Esophagus mucosa (tissue), 1 donor: ENCODE measurements at places on chromosomes 1 and 21. TPM values are rescaled to one million over a fixed set of nuclear protein-coding genes. Genes with fewer than 3 reads are reported as not detected.

Gene B4GALT3
- total RNA-seq: 17.7 TPM

Gene GBP5
- 1.2 TPM for total RNA-seq

Gene LENEP
- not detected for total RNA-seq

Gene ZSWIM5
- 0.56 TPM for total RNA-seq

Gene ICOSLG
- 2.6 TPM for total RNA-seq

Gene BMP8B
- 0.60 TPM for total RNA-seq

Gene TRIM67
- not detected for total RNA-seq

Gene OR10Z1
- total RNA-seq: not detected

Gene TRAF3IP3
- 0.80 TPM for total RNA-seq

Gene FAM177B
- 0.64 TPM for total RNA-seq

Gene ANGPTL3
- not detected for total RNA-seq

Gene B3GALT5
- total RNA-seq: 1.2 TPM

Gene FCAMR
- 0.08 TPM for total RNA-seq

GRCh38 chr1:178052650-178053461, 41.0 kb upstream of the RASAL2 start:
- peak; percentile 21 for ATAC-seq

GRCh38 chr1:111878649-111879048, 110.8 kb downstream of the KCND3 start:
- no peak for ATAC-seq

DNA sequence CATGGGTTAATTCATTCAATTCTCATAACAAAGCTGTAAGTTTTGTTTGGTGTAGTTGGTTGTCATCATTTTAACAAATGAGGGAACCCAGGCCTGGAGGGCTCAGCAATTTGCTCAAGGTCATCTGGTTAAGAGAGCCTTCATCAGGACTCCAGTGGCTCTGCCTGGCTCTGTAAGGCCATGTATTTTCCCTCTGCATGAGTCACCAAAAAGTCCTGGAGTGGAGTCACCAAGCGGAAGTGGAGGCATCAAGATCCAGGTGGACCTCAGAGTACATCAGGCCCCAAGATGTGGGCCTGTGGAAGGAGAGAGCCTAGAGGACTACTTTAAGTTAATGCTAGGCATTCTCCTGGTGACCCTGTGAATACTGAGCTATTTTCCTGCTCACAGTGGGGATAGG, 30.0 kb upstream of the RBM15 start:
- no peak for ATAC-seq

GRCh38 chr1:212460376-212460775, 27.7 kb downstream of the NENF start:
- no peak for ATAC-seq

DNA sequence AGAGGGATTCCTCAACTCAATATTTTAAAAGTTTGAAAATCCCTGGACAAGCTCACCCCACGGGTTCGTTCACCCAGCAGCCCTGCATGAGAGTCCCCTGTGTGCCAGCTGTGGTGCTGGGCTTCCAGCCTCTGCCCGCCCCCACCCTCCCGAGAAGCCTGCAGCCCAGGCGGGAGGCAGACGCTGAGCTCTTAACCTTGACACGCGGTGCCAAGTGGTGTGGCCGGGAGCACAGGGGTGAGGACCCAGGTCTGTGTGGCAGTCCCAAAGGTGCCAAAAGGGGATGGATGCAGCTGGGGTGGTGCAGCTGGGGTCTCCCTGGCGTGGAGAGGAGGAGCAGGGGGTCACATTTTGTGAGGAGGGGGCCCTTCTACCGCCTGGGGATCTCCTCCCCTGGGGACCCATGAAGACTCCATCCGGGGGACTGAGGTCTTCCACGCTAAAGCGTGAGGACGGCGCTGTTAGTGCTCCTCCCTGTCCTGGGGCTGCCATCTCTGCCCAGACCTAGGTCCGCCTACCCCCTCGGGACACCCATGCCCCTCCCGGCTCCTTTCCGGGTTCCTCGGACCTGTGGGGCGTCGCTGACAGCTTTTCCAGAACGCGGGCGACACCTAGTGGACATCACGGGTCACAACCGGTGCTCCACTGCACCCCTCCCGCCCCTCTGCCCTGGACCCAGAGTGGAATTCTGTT, 12.9 kb downstream of the PLA2G2F start:
- ATAC-seq: peak; percentile 85

- ATAC-seq: no peak
Observed at GRCh38 chr1:12769976-12770505, 3.5 kb upstream of the PRAMEF12 start.

DNA sequence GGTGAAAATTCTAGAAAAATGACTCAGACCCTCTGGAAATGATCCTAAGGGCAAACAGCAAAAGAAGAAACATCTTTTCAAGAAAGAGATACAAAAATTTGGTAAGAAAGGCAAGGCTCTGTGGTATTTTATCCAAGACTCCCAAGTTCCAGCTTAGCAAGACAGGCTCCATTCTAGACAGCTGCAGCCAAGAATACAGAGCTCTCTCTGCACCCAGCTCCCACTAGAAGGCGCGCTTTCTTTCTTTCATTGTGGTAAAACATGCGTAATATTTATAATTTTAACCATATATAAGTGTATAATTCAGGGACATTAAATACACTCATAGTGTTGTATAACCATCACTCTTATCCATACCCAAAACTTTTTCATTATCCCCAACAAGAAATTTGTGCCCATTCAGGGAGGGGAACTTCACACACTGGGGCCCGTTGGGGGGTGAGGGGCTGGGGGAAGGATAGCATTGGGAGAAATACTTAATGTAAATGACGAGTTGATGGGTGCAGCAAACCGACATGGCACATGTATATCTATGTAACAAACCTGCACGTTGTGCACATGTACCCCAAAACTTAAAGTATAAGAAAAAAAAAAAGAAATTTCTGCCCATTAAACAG, 2.2 kb upstream of the HFM1 start:
- no peak for ATAC-seq

- ATAC-seq: no peak
Observed at GRCh38 chr1:179825798-179826460, 51.7 kb downstream of the TOR1AIP2 start.

DNA sequence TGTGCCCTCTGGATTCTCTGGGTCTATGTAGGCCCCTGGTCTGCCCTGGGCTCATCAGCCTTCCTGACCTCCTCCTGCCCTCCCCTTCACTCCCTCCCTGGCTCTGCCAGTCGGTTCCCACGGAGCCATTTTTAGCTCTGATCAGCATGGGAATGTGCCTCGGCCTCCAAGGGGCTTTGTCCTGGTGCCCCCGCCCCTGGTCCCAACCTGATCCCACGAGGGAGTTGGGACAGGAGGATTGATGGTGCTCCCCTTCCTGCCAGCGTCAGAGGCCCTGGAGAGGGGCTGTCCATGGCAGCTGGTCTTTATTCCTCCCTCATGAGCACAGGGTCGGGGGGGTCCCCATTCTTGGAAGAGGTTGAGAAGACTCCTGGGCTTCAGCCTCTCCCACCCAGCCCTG, 24.9 kb downstream of the ETNK2 start:
- ATAC-seq: no peak

- ATAC-seq: no peak
Observed at GRCh38 chr1:156670359-156670758, 6.8 kb downstream of the NES start.

- no peak for ATAC-seq
Observed at GRCh38 chr1:57192222-57192621, 226.4 kb upstream of the C8B start.

- ATAC-seq: no peak
Observed at GRCh38 chr1:71088645-71089287, 7.9 kb upstream of the ZRANB2 start.

DNA sequence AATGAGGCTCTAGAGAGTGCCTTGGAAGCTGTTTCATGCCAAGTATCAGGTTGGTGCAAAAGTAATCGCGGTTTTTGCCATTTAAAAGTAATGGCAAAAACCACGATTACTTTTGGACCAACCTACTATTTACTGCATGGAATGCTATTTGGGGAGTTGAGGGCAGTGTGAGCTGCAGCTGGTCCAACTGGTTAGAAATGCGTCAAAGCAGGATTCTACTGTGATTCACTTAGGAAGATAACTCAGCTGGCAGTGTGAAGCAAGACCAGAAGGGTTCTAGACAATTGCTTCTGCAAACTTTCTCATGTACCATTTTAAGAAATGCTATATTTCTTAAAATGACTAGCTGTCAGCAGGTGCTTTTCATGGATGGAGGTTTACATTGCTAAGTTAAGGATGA, 21.2 kb upstream of the PLA2G2C start:
- peak; percentile 59 for ATAC-seq

GRCh38 chr1:119811985-119812557, 811 bp upstream of the REG4 start:
- no peak for ATAC-seq
